ENCODE measurements at places on chromosomes 4 and X.

- DNase-seq, result no peak
Observed at GRCh38 chrX:12843061-12843667, 23.7 kb upstream of the TLR7 start.

DNA sequence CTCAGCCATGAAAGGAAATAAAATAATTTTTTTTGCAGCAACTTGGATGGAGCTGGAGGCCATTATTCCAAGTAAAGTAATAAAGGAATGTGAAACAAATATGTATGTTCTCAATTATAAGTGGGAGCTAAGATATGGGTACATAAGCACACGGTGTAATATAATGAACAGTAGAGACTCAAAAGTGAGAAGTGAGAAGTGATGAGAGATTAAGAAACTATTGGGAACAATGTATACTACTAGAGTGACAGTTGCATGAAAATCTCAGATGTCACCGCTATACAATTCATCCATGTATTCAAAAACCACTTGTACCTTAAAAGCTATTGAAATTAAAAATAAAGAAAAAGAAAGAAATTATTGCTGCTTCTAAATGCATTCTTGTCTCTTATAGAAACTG, 182.9 kb upstream of the TACR3 start:
- no peak for DNase-seq

DNA sequence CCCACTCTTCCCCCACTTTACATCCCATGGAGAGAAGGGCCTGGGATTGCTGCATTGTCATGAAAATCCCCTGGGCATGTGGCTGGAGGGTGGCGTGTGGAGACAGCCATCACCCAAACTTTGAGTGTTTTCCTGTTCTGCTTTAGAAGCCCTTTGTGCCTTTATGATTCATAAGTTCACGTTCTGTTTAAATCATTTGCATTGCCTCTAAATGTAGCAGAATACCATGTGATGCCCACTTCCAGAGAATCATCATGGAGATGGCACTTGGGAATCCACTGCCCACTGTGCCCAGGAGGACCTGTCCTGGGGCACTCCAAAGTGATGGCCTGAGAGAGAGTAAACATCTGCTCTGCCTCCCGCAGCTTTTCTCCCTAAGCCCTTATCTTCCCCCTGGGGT, 52.8 kb downstream of the MED28 start:
- no peak for DNase-seq

GRCh38 chr4:135244056-135244455, 1042.5 kb upstream of the PABPC4L start:
- no peak for DNase-seq

GRCh38 chr4:135532132-135532531, 1330.5 kb upstream of the PABPC4L start:
- no peak for DNase-seq

DNA sequence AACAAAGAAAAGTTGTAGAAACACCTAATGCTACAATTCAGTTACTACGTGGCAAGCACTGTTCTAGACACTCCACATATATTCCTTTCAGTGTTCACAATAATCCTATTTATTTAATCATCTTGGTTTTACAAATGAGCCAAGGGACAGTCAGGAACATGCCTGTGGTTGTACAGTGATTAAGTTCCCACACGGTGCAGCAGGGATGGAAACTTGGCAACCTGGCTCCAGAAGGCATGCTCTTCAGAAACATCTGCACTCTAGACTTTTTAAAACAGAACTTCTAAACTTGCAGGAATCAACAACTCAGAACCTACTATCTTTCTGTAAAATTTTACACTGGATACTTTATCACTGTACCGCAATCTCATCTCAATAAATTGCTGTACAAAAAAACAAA, 32.1 kb downstream of the TAPT1 start:
- DNase-seq, result no peak

DNA sequence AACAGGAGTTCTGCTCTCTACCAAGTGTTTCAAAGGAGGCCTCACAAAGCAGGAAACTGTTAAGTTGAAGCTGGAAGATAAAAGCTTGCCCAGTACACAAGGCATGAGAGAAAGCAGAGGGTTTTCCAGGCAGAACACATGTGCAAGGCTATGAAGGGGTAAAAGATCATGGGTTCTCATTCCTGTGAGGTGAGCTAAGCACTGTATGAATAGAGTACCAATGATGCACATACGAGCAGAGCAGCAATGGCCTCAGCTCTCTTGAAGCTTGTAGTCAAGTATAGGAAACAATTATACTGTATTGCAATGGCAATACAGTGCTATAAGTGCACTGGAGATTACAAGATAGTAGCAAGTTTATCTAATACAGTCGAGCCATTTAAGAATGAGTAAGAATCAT, 18.0 kb downstream of the TTC29 start:
- no peak for DNase-seq

- no peak for DNase-seq
Observed at GRCh38 chr4:23337292-23337691, 552.6 kb downstream of the PPARGC1A start.

GRCh38 chr4:117154251-117154650, 68.9 kb upstream of the TRAM1L1 start:
- no peak for DNase-seq

DNA sequence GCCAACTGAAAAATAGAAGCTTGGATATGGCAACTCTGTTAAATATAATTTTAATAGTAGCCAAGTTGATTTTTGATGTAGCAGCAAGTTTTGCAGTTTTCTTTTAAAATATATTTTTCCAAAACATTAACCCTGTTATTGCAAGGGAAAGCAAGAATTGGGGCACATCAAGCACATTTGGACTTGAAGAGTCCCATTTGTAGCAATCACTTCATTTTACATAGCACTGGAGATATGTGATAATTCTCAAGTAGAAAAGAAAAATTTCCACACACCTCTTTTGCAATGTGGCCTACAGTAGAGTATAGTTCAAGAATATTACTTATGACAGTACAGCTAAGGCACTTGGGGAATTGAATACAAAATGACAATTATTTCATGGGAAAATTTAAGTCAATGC, 1.9 kb upstream of the PPP4R3C start:
- DNase-seq, result no peak

GRCh38 chr4:142045996-142046395, 409.6 kb downstream of the IL15 start:
- DNase-seq, result no peak

- DNase-seq, result no peak
Observed at GRCh38 chrX:47707031-47707780, 48.2 kb upstream of the UXT start.

DNA sequence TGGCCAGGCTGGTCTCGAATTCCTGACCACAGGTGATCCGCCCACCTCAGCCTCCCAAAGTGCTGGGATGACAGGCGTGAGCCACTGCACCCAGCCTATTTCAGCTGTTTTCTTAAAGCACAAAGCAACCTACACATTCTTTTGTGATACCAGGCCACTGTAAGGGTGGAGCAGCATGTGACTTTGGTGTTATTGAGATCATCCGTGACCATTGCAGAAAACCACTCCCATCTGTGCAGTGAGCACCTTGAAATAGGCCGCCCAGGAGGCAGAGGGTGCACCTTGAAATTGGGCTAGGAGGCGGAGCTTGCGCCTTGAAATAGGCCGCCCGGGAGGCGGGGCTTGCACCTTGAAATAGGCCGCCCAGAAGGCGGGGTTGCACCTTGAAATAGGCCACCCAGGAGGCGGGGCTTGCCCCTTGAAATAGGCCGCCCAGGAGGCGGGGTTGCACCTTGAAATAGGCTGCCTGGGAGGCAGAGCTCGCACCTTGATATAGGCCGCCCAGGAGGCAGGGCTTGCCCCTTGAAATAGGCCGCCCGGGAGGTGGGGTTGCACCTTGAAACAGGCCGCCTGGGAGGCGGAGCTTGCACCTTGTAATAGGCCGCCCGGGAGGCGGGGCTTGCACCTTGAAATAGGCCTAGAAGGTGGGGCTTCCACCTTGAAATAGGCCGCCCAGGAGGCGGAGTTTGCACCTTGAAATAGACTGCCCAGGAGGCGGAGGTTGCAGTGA, 9.0 kb upstream of the SLC25A6 start:
- no peak for DNase-seq

GRCh38 chr4:182140547-182140946, 102.7 kb upstream of the TENM3 start:
- DNase-seq, result no peak
